ENCODE measurements at places on chromosomes 11 and 22. TPM values are rescaled to one million over a fixed set of nuclear protein-coding genes. Genes with fewer than 3 reads are reported as not detected.

DNA sequence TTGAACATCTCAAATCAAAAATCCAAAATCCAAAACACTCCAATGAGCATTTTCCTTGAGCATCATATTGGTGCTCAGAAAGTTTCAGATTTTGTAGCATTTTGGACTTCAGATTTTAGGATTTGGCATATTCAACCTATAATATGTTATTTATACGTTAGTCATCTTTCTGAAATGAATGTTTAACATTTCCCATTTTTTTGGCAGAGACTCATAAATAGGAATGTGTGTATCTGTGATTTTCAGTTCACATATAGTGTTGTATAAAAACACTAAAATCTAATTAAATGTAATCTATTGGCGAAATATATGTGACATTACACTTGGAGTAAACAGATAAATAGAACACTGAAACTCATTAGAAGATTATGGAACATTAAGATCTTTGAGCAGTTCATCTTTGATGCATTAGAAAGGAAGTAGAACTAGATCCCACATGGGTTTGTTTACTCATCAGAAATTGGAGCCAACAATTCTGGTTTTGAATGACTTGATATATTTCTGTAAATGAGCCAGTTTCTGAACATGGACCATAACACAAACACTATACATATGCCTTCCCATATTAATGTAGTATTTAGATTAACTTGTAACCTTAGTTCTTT is 153.1 kb downstream of the UVRAG start:
- H3K4me3 ChIP-seq = no peak overlapping the region
- no peak for DNase-seq
- no peak overlapping the region for H3K27ac ChIP-seq

E2F8 gene
- total RNA-seq = 0.28 TPM

RAG2 gene
- not detected for total RNA-seq

C11orf21 gene
- 0.52 TPM for total RNA-seq

- no peak overlapping the region for H3K27ac ChIP-seq
- no peaks in the 10 kb centered on the region for H3K36me3 ChIP-seq
- no peaks in the 10 kb centered on the region for H3K27me3 ChIP-seq
- DNase-seq = no peak
- no peaks in the 10 kb centered on the region for H3K4me1 ChIP-seq
Observed at GRCh38 chr22:47067321-47067890, 305.0 kb downstream of the TBC1D22A start.

GRCh38 chr22:40547729-40548143 is 88.8 kb downstream of the MRTFA start:
- H3K27ac ChIP-seq = no peak overlapping the region
- no peak for DNase-seq
- H3K4me3 ChIP-seq = no peak overlapping the region

- H3K27me3 ChIP-seq = no peaks in the 10 kb centered on the region
- no peaks in the 10 kb centered on the region for H3K36me3 ChIP-seq
- H3K4me3 ChIP-seq = no peak overlapping the region
- H3K4me1 ChIP-seq = peaks cover 14% of the 10 kb centered on the region
Observed at GRCh38 chr22:17167486-17167885, 8.4 kb upstream of the HDHD5 start.

CRYBA4 gene
- total RNA-seq = not detected

SPDYC gene
- not detected for total RNA-seq

GRCh38 chr11:31535479-31535878 is 25.9 kb downstream of the ELP4 start:
- no peak overlapping the region for H3K27ac ChIP-seq
- H3K4me3 ChIP-seq = no peak overlapping the region
- H3K27me3 ChIP-seq = no peaks in the 10 kb centered on the region
- H3K36me3 ChIP-seq = no peaks in the 10 kb centered on the region
- no peaks in the 10 kb centered on the region for H3K4me1 ChIP-seq

NRXN2 gene
- total RNA-seq = 4.2 TPM

RNF26 gene
- total RNA-seq = 28.0 TPM

- no peak overlapping the region for H3K4me3 ChIP-seq
- no peak for DNase-seq
- H3K36me3 ChIP-seq = no peaks in the 10 kb centered on the region
- H3K27ac ChIP-seq = no peak overlapping the region
- no peaks in the 10 kb centered on the region for H3K4me1 ChIP-seq
Observed at GRCh38 chr11:102926961-102927623, 28.4 kb downstream of the MMP13 start.

GRCh38 chr22:44882226-44882905 is 127.4 kb downstream of the PHF21B start:
- no peaks in the 10 kb centered on the region for H3K27me3 ChIP-seq
- H3K36me3 ChIP-seq = no peaks in the 10 kb centered on the region
- no peak overlapping the region for H3K4me3 ChIP-seq
- DNase-seq = no peak

- DNase-seq = no peak
- H3K4me3 ChIP-seq = no peak overlapping the region
- H3K27ac ChIP-seq = no peak overlapping the region
- no peaks in the 10 kb centered on the region for H3K27me3 ChIP-seq
- H3K4me1 ChIP-seq = peaks cover 4% of the 10 kb centered on the region
Observed at GRCh38 chr11:64538501-64538951, 52.5 kb upstream of the SLC22A12 start.

DNA sequence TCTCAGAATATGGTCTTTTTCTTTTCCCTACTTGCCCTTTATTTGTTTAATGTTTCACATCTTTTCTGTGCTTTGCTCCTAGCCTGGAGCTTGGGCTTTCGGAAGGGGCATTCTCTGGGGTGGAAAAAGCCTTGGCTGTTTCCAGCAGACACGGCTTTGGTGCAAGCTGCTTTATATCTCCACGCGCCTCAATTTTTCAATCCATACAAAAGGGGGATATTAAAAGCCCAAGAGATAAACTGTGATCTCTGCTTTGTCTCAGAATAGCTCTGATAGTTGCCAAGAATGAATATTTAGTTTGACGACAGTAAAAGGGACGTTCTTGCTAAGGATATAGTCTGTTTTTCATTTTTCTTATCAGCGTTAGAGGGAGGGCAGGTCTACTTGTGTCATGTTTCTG is 194.0 kb upstream of the KIRREL3 start:
- no peaks in the 10 kb centered on the region for H3K36me3 ChIP-seq
- no peak overlapping the region for H3K4me3 ChIP-seq
- H3K4me1 ChIP-seq = no peaks in the 10 kb centered on the region
- no peak for DNase-seq
- H3K27me3 ChIP-seq = no peaks in the 10 kb centered on the region

DNA sequence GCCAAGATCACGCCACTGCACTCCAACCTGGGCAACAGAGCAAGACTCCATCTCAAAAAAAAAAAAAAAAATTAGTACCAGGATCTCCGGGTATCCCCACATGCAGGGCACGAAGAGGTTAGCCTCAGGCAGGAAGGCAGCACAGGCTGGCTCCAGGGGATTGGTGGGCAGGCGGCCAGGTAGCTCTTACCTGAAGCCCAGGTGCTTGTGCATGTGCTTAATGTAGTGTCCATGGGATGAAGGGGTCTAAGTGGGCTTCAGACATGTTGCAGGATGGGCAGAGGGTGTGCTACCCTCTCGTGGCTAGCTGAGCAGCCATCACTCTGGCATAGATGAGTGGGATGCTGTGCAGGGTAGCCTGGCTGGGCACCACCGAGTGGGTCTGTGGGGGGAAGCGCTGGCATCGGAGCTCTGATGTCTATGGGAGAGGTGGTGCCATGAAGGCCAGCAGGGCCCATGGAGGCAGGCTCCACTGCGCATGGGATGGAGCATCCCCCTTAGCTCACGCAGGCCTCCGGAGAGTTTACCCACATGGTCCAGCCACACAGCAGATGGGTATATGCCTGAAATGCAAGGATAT is 11.0 kb downstream of the RFPL1 start:
- no peak overlapping the region for H3K27ac ChIP-seq
- no peaks in the 10 kb centered on the region for H3K36me3 ChIP-seq
- H3K4me1 ChIP-seq = no peaks in the 10 kb centered on the region
- no peak overlapping the region for H3K4me3 ChIP-seq
- no peak for DNase-seq
- no peaks in the 10 kb centered on the region for H3K27me3 ChIP-seq

- no peaks in the 10 kb centered on the region for H3K27me3 ChIP-seq
- no peak overlapping the region for H3K27ac ChIP-seq
- no peak for DNase-seq
- no peak overlapping the region for H3K4me3 ChIP-seq
- no peaks in the 10 kb centered on the region for H3K4me1 ChIP-seq
Observed at GRCh38 chr22:23655891-23656475, 23.9 kb upstream of the DRICH1 start.

NXPE1 gene
- total RNA-seq = not detected

- H3K27me3 ChIP-seq = no peaks in the 10 kb centered on the region
- no peaks in the 10 kb centered on the region for H3K36me3 ChIP-seq
- no peaks in the 10 kb centered on the region for H3K4me1 ChIP-seq
- no peak for DNase-seq
Observed at GRCh38 chr11:61613870-61614269, 33.0 kb upstream of the SYT7 start.

Data from adrenal gland (tissue), 19 donors.